ENCODE measurements at places on chromosomes 11 and 22.

DNA sequence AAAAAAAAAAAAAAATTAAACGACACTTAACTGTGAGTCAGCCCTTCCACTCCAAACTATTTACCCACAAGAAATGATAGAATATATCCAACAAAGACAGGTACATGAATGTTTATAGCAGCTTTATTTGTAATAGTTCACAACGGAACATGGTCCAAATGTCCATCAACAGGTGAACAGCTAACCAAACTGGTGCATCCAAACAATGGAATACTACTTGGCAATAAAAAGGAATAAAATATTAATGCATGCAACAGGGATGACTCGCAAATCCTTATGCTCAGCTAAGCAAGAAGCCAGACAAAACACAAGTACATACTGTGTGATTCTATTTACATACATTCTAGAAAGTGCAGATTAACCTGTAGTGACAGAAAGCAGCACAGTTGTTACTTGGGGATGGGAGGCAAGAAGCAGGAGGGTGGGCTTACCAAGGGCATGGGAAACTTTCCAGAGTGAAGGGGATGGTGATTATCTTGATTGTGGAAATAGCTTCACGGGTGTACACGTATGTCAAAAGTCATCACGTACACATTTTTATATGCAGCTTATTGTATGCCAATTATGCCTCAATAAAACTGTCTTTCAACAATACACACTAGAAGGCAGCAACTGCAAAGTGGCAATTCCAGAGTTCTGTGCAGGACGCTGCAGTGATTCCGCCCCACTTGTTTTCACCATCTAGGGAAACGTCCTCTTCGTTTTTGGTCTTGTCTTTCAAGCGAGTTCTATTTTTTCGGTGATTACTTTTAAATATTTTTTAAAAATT is 6.7 kb upstream of the SF1 start:
- DNase-seq, result no peak

- no peak for DNase-seq
Observed at GRCh38 chr11:114466742-114467141, 27.5 kb downstream of the REXO2 start.

GRCh38 chr11:11856638-11857037 is 14.9 kb downstream of the USP47 start:
- no peak for DNase-seq

- DNase-seq, result no peak
Observed at GRCh38 chr11:73157101-73158010, 15.2 kb upstream of the FCHSD2 start.

GRCh38 chr22:49827853-49828598 is at the start of gene BRD1:
Gene BRD1, minus strand, starts transcription at chr22:49827873. Its CDS starts 3,556 bp downstream, at chr22:49824317.
- DNase-seq, result no peak

- DNase-seq, result no peak
Observed at GRCh38 chr22:48154943-48155240, 1392.4 kb downstream of the TBC1D22A start.

DNA sequence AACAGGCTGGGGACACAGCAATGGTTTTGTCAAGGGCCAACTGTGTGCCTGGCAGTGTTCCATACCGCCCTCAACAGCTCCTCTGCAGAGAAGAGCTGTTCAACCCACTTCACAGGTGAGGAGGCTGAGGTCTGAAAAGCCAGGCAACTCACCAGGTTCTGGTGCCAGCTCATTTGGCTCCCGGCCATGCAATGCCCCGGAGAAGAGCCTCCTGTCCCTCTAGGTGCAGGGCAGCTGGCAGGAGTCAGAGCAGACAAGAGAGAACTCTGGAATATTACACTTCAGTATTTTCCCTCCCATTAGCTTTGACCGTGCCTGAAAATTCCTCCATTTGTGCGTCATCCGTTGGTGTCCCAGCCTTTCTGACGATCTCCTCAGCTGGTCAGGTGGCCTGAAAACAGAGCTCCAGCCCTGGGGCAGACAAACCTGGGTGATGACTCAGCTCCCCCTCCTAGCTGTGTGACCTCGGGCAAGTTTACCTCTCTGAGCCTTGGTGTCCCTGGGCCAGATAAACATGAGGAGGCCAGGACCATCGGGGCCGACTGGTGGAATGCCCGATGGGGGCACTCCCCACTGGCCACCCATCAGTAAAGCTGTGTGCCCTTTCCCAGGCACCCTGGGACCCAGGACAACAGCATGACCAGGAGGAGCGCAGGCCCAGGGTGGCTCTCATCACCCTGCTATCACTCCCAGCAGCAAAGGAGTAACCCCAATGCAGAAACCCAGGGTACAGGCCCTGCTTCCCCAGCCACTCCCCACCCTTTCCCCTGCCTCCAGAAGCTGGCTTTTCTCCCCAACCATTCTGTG is 9.6 kb upstream of the C1QTNF6 start:
- DNase-seq, result no peak

- no peak for DNase-seq
Observed at GRCh38 chr11:70725739-70726138, 327.4 kb downstream of the CTTN start.
